CD4-positive, alpha-beta T cell treated with Interleukin-12 subunit alpha and Interleukin-12 subunit beta, for 1 hour (primary cell): ENCODE measurements at places on chromosomes 13 and 19.

GRCh38 chr13:30094015-30094414, 213.3 kb downstream of the KATNAL1 start:
- no peak for DNase-seq

DNA sequence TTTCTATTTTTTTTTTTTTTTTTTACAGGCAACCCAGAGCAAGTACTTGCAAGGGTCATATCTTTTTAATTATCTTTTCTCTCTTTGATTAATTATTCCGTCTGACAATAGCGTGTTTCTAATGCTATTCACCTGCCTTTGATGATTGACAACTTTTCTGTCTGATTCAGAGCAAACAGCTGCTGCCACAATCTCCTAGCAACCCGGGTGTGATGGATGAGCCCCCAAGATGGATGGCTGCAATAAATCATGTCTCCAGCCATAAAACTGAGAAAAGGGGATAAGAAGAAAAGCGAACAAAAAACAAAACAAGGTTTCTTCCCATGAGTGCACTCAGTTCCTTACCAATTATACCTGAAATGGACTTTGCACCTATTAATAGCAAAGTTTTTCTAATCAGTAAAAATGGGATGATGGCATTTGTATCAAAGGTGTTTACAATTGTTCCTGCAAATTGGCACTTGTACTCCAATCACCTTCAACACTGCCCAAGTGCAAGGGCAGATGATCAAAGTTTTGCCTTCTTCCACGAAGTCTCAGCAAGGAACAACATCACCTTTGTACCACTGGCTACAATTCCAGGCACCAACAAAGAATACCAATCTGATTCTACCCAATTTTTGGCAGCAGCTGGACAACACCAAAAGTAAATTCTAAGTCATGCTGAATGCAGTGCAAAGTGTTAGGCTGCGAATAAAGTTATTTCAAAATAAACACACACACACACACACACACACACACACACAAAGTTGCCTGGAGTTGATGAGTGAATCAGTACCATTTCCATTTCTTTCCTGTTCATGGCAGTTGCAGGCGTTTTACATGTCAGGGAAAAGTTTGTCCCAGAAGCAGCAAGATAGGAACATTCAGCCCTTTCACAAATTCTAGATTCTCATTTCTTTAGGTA, 12.0 kb downstream of the TSHZ3 start:
- no peak for DNase-seq

- DNase-seq = peak; percentile 99
These were observed at the start of gene ZNF557 for GRCh38 chr19:7069042-7069903. TSS of gene ZNF557 (plus strand) at chr19:7069703. CDS start at chr19:7075075, 5,372 bp downstream.

- no peak for DNase-seq
These were observed 32.6 kb downstream of the PDE4A start for GRCh38 chr19:10452726-10453618.

GRCh38 chr13:111117289-111117688, 2.2 kb downstream of the ARHGEF7 start:
- DNase-seq = no peak
